ENCODE measurements at places on chromosomes 5 and 9.

GRCh38 chr5:17079562-17079961, 137.9 kb upstream of the BASP1 start:
- DNase-seq: no peak

- no peak for DNase-seq
These were observed 17.6 kb downstream of the CD180 start for GRCh38 chr5:67178966-67179365.

GRCh38 chr5:74442466-74442865, 198.1 kb downstream of the ENC1 start:
- no peak for DNase-seq

- DNase-seq: no peak
These were observed 17.8 kb downstream of the ACTL7B start for GRCh38 chr9:108838017-108838416.

All from coronary artery (tissue), 2 donors.